ENCODE measurements at places on chromosomes 7 and 10.

- DNase-seq = peak; percentile 33
These were observed 919 bp downstream of the MAFK start for GRCh38 chr7:1531263-1531978.

GRCh38 chr10:33657154-33657908, 322.9 kb upstream of the NRP1 start:
- DNase-seq = no peak

- DNase-seq = no peak
These were observed 3.7 kb downstream of the COL17A1 start for GRCh38 chr10:104081998-104082397.

DNA sequence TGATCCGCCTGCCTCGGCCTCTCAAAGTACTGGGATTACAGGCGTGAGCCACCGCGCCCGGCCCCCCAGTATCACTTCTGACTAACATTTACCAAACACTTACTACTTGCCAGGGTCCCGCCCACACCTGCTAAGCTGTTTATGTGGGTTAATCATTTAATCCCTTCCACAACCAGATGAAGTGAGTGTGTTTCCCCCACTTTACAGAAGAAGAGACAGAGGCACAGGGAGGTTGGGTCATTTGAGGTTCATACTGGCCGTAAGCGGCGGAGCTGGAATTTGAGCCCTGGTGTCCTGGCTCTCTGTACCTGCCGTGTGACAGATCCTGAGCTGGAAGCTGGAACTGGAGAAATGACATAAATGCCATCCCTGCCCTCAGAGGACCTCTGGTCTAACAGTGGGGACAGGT, 15.1 kb upstream of the VPS37D start:
- DNase-seq = no peak

GRCh38 chr7:122311734-122312450, 7.3 kb upstream of the FEZF1 start:
- no peak for DNase-seq

- DNase-seq = no peak
These were observed 1.6 kb downstream of the ADCK2 start for GRCh38 chr7:140674356-140674800.

- no peak for DNase-seq
These were observed 484.5 kb downstream of the MAGI2 start for GRCh38 chr7:78968951-78969350.
